Tongue (tissue), 3 donors: ENCODE measurements at places on chromosomes 6 and 20. TPM values are rescaled to one million over a fixed set of nuclear protein-coding genes. Genes with fewer than 3 reads are reported as not detected.

DNA sequence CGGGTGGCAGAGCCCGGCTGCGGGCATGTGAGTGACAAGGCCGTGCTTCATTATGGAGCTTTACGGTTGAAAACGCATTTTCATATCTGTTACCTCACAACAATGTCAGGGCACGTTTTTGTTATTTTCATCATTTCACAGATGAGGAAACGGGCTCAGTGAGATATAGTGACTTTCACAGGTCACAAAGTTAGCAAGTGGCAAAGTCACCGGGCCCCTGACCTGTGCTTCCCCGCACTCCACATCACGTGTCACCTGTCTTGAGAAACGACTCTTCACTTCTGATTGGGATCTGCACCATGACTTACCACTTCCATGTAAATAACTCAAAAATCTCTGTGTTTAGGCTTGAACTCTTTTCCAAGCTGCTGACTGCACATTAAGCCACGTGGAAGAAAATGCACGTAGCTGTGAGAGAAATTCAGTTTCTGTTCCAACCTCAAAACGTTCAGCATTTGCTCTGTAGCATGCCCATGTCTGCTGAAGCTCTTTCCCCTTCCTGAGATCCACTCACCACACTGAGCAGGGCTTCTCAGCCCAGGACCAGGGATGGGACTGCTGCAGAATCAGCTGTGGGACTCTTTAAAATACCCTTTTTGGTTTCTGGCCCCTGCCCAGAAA lies 107.2 kb downstream of the ARMC2 start:
- no peak for DNase-seq

DNA sequence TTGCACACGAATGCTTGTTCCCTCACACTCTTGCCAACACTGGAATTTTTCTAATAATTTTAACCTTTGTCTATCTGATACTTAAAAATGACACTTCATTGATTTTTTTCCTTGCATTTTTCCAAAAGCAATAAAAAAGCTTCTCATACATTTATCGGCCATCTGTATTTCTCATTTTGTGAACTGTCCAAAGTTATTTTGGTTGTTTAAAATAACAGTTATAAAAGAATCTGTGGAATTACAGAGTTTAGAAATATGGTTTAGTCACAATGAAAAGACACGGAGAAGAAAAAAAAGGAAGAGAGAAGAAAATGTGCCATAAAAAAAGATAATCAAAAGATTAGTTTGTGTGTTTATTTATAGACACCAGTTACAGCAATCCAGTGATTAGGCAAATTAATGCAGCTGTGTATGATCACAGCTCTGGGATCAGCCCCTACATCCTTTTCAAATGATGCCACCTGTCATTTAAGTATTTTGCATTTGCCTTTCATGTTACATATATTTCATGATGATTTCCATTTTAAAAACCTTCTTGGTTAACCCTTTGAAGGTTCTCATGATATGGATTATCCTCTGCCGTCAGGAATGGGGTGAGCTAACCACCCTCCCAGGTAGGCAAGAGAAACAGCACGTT lies 171.7 kb downstream of the BACH2 start:
- no peak for DNase-seq

- DNase-seq, result no peak
These were observed 21.6 kb downstream of the STX7 start for GRCh38 chr6:132491303-132491702.

GRCh38 chr6:126033696-126034095 lies 47.4 kb downstream of the TRMT11 start:
- peak; percentile 63 for DNase-seq

- DNase-seq, result no peak
These were observed 6.7 kb upstream of the ATXN1 start for GRCh38 chr6:16767765-16768476.

- DNase-seq, result no peak
These were observed 79.9 kb upstream of the SPTLC3 start for GRCh38 chr20:12928755-12929401.

GRCh38 chr6:151004383-151005024 lies 139.0 kb downstream of the MTHFD1L start:
- peak; percentile 57 for DNase-seq

DNA sequence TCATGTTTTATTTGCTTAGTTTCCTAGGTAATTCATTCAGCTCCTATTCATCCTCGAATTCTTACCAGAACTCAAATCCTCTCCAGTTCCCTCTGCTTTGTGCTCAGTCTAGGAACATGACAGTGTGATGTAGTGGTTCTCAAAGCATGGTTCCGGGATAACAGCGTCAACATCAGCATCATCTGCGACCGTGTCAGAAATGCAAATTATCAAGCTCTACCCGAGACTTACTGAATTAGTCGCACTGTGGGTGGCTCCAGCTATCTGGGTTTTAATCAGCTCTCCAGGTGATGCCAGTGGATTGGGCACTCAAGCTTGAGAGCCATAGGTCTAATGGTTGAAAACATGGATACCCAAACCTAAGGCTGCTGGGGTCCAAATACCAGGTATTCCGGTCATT lies 7.7 kb upstream of the STK35 start:
- DNase-seq, result no peak

GRCh38 chr20:11364736-11365135 lies 553.0 kb upstream of the BTBD3 start:
- DNase-seq, result no peak

GRCh38 chr6:152634773-152635172 lies 2.4 kb downstream of the SYNE1 start:
- DNase-seq, result no peak

DNA sequence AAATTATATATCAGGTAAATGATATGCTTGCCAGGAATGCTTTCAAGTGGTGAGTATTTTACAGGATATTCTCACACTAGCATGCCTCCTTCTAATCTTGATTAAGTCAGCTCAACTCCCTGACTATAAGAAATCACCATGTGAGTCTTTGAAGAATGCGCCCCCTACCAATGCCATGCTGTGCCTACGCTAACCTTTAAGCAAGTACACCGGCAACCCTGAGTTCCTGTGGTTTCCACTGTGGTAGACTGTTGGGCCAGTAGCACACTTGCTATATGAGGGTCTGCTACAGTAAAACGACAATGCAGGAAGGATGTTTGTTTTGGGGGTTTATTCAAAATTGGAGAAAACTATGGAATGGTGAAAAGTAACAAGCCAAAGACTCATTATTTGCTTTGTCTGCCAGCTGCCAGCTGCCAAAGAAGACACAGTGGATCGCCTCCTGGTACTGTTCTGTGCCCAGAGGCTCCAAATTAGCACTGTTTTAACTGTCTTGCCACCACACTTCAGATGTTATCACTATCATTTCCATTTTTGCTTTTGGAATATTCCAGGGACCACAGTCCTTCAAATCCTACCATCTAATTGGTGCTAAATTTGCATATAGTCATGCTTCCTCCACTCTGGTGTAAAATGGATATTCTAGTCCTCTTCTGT lies 333.5 kb downstream of the RNGTT start:
- DNase-seq, result no peak

DNA sequence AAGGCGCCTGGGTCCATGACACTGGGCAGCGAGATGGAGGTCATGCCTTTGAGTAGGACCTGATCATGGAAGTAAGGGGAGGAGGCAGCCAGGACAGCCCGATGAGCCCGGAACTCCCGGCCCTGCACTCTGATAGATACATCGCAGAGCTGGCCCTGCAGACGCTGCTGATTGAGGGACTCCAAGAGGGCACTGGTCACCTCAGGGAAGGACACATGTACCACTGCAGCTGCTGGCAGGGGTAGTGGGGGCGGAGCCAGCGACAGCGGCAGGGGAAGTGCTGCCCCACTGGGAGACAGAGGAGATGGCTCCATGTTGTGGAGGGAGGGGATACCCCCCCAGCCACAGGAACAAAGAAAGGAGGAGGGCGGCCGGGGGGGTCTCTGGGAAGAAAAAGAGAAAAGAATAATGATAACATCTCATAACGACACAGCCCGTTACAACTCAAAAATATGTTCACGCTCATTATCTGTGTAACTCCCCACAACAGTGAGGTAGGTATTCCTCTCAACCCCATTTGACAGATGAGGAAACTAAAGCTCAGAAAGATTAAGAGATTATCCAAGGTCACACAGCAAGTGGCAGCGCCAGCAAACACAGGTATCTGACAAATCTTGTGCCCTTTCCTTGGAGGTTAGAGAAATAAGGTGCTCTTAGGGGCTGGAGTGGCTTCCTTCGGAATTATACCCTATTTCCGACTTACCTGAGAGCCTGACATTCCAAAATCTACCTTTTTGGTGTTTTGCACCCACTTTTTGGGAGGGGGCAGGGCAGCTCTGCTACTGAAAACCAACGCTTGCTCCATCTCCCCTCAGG lies 733 bp downstream of the ZBTB22 start:
- DNase-seq, result no peak

GRCh38 chr20:48736231-48736630 lies 91.6 kb downstream of the PREX1 start:
- no peak for DNase-seq

DNA sequence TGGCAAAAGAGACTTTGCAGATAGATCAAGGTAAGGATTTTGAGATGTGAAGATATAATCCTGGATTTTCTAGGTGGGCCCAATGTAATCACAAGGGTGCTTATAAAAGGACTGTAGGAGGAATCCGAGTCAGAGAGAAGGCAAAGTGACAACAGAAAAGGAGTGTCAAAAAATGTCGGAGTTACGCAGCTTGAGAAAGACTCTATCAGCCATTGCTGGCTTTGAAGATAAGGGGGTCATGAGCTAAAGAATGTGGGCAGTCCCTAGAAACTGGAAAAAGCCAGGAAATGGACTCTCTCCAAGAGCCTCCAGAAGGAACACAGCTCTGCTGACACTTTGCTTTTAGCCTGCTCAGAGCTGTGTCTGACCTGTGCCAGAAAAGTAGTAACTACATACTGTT lies 8.7 kb upstream of the RWDD1 start:
- DNase-seq, result no peak

DNA sequence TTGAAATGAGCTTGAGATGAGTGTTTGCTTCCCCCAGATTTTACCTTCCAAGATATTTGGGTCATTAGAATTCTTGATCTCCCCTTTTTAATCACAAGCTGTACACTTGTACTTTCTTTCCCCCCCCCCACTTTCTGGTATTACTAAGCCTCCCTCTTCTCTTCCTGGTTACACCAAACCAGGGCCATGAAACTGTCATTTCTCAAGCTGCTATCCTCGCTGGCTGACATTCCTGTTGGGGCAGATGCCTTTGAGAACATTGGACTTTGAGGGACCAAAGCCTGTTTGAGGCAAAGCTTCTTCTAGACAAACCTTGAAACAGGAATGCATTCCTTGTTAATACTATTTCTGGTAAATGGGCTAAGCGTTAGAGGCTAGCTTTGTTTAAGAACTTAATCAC lies 32.3 kb upstream of the MAP3K7 start:
- DNase-seq, result no peak

GRCh38 chr6:166673309-166673708 lies 46.3 kb upstream of the RPS6KA2 start:
- no peak for DNase-seq

GRCh38 chr6:91088515-91088914 lies 501.6 kb upstream of the MAP3K7 start:
- DNase-seq, result no peak

DNA sequence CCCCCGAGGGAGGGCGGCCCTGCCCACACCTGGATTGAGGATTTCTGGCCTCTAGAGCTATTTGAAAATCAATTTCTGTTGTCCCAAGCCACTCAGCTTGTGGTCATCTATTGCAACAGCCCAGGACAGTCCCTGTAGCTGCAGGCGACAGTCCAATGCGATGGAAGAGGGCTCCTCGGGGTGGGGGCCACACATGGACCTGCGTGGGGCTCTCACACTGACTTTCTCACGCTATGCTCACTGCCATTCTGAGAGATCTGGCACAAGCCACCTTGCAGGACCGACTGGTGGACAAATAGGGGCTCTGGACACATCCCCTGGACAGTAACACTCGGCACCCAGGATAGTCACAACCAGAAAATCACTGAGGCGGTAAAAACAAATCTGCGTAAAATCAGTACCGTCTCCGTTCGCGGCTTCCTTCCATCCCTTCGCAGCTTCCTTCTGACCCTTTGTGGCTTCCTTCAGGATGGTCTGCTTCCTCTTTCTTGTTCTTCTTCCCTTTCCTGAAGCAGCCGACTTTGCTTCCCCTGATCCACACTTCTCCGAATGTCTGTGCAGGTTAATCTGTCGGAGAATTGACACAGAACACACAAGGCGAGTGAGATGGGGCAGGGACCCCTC lies 21.8 kb downstream of the CTCFL start:
- DNase-seq, result no peak

- DNase-seq, result no peak
These were observed 60.8 kb downstream of the PRDM1 start for GRCh38 chr6:106146852-106147351.

DNA sequence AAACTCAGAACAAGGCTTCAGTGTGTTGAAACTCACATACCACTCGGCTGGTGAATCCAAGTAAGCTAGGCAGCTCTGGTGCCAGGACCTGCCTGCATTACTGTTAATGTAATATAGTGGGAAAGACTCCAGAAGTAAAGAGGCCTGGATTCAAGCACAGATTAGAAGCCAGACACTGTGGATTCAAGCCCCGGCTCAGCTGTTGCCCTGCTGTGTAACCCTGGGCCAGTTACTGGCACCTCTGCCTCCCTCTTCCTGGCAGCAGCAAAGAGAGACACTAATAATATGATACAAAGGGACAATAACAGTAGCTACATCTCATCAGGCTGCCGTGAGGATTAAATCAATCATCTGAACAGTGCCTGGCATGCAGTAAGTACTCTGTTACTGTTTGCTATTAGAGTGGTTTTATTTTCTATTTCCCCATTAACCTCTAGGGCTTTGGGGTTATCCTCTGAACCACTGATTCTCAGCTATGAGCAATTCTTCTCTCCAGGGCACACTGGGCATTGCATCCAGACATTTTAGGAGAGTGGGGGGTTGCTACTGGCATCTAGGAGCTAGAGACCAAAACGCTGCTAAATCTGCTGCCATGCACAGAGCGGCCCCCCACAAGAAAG lies 92.9 kb downstream of the ZMYND8 start:
- DNase-seq, result peak; percentile 92

DNA sequence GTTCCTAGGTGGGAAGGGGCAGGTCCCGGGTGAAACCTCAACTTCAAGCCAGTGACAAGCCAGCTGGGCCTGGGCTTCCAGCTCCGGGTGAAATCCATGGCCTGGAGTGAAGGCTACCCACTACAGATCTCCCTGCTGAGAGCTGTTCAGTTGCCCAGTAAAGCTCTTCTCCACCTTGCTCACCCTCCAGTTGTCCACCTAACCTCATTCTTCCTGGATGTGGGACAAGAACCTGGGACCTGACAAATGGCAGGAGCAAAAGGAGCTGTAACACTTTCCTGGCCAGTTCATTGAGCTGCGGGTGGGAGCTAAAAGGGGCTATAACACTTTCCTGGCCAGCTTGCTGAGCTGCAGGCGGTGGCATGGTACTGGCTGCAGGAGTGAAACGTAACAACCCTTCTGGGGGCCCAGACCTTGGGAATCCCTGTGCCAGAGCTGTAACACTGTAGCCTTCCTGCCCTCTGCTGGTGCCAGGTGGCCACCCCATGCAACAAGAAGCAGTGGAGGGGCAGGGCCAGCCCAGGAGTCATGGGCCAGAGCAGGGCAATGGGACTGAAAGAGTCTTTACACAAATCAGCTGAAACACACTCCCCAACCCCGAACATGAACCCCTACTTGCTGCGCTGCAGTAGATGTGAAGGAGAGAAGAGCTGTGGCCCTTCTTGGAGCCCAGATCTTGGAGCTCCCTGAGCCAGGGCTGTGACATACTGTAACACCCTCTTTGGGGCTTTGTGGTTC lies 3.6 kb upstream of the HINT3 start:
- no peak for DNase-seq

CST7 gene
- not detected for total RNA-seq

POM121L2 gene
- total RNA-seq, result not detected

SLC17A3 gene
- total RNA-seq, result not detected

FAM83D gene
- 9.5 TPM for total RNA-seq

BPIFB2 gene
- total RNA-seq, result 54.9 TPM

SAPCD1 gene
- total RNA-seq, result not detected

LY6G6C gene
- total RNA-seq, result 1.1 TPM

ZNF391 gene
- total RNA-seq, result 6.2 TPM

APOBEC2 gene
- total RNA-seq, result 552 TPM

ESR1 gene
- total RNA-seq, result 0.72 TPM
